Hematopoietic multipotent progenitor cell (in vitro differentiated cells): ENCODE measurements at places on chromosomes 6 and 20.

DNA sequence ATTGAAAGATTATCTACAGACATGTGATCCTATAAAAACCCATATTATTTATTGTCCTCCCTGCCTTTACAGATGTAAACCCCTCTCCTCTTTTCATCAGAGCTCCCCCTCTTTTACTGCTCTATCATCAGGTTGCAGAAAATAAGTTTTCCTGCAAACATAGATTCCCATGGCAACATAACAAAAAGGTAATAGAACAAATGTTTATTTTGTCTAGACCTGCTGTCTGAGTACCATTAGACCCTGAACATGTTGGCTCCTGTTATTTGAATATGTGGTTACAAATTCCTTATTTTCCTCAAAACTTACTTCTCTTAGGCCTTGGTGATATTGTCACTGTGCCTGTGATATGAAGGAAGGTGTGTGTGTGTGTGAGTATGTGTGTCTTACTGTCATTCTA lies 11.5 kb downstream of the MAPK14 start:
- DNase-seq, result peak; percentile 56

GRCh38 chr6:16494793-16495192 lies 256.4 kb downstream of the GMPR start:
- DNase-seq, result peak; percentile 22

DNA sequence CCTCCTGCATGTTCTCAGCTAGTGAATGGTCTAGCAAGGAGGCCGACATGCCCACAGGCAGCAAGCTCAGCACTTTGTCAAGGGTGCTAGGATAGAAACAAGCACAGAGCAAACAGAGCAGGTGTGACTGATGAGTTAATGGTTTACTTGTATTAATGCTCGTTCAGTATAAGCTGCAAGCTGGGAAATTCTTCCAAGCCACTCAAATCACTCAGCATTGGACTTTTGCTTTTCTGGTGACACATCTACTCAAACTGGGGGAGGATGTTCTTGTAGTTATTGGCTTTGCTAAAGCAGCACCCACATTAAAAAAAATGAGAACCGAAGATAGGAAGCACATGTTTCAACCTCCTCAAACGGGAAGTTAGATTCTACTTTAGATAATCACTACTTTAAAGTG lies 43.1 kb upstream of the NEDD9 start:
- DNase-seq, result peak; percentile 9

- no peak for DNase-seq
Measured at GRCh38 chr6:11701573-11701972, 77.0 kb downstream of the ADTRP start.

DNA sequence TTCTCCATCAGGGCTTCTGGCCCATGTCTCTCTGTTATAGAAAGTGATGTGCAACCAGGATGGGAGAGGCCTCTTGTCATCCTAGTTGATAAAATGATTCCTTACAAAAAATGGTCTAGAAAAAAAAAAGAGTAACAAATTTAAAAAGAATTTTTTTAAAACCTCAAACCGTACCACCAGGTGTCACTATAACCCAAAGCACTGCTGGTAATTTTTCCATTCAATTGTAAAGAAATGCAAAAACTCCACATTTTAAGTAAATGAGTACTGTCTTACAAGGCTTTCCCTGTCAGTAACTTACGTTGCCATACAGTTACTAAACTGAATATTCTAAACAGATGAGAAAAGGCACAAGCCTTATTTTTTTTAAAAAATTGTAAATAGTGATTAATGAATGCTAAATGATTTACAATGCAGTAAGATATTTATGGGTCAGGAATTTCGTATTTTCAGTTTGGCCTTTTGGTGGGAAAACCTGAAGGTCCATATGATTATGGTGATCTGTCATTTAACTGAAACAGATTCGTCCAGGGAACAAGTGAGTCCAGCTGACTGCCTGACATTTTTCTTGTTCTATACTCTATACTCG lies 95.4 kb downstream of the OGFRL1 start:
- peak; percentile 73 for DNase-seq

GRCh38 chr6:137136065-137136464 lies 37.4 kb downstream of the IL22RA2 start:
- no peak for DNase-seq

DNA sequence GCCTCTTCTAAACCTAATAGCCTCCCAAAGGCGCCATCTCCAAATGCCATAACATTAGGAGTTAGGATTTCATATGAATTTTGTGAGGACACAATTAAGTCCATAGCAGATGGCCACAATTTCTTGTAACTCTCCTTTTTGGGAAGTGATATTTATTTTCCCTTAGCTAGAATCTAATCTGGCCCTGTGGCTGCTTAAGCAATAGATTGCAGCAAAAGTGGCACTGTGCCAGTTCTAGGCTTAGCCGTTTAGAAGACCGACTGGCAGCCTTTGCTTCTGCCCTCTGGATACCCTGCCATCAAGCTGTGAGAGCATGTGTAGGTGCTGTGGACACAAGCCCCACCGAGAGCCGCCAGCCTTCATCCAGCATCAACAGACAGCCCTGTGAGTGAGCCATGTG lies 15.9 kb upstream of the ADGB start:
- DNase-seq, result no peak
